NCI-H1694 treated with DMSO at 0.1 percent for 48 hours (cell line): ENCODE measurements at places on chromosomes 5 and 9.

GRCh38 chr9:126411225-126411947, 84.8 kb downstream of the MVB12B start:
- no peak for DNase-seq

DNA sequence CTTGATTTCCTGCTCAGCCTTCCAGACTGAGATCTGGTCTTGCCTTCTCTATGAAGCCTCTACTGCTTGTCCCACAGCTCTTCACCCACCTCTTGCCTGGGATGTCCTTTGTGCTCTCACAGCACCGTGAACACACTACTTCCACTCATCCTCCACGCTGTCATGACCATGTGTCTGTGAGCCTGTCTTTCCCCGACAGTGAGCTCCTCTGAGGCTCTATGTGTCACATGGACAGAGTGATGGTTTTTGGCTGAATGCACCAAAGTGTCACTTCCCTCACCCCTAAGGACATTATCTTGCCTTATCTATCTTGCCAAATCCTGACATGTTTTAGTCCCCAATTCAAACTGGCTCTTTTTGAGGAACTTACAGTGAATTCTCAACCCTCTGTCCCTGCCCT, 11.3 kb downstream of the PHYKPL start:
- no peak for DNase-seq

GRCh38 chr9:107481035-107481434, 8.5 kb downstream of the KLF4 start:
- peak; percentile 3 for DNase-seq

- no peak for DNase-seq
Observed at GRCh38 chr5:112581811-112582320, 155.8 kb upstream of the APC start.

DNA sequence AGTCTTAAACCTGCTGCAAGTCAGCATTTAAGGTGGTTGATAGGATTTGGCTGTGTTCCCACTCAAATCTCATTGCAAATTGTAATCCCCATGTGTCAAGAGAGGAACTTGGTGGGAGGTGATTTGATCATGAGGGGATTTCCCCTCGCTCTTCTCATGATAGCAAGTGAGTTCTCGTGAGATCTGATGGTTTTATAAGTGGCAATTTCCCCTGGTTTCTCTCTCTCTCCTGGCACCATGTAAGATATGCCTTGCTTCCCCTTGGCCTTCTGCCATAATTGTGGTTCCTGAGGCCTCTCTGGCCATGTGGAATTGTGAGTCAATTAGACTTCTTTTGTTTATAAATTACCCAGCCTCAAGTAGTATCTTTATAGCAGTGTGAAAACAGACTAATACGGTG, 84.3 kb upstream of the SMC2 start:
- DNase-seq: no peak

DNA sequence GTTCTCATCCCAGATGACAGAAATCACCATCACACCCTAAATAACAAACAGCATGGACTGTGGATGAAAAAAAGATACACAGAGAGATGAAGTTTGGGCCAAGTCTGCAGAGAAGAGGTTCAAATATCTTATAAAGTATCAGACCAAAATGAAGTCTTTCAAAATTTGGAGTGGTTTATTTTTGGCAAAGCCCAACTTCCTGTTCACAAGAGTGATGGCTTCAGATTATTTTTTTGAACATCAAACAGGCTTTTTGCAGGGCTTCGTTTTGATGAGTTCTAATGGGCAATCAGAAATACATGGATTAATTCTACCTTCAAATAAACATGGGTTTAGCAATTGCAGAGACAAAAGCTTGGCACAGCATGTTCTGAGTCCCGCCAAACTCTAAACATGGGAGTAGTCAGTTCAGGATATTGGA, 378.2 kb upstream of the RPS23 start:
- no peak for DNase-seq

GRCh38 chr5:172421020-172421419, 33.3 kb downstream of the SH3PXD2B start:
- DNase-seq: no peak

GRCh38 chr5:32254881-32255539, 57.7 kb downstream of the MTMR12 start:
- peak; percentile 96 for DNase-seq

- no peak for DNase-seq
Observed at GRCh38 chr9:99371376-99371775, 149.3 kb downstream of the SEC61B start.

DNA sequence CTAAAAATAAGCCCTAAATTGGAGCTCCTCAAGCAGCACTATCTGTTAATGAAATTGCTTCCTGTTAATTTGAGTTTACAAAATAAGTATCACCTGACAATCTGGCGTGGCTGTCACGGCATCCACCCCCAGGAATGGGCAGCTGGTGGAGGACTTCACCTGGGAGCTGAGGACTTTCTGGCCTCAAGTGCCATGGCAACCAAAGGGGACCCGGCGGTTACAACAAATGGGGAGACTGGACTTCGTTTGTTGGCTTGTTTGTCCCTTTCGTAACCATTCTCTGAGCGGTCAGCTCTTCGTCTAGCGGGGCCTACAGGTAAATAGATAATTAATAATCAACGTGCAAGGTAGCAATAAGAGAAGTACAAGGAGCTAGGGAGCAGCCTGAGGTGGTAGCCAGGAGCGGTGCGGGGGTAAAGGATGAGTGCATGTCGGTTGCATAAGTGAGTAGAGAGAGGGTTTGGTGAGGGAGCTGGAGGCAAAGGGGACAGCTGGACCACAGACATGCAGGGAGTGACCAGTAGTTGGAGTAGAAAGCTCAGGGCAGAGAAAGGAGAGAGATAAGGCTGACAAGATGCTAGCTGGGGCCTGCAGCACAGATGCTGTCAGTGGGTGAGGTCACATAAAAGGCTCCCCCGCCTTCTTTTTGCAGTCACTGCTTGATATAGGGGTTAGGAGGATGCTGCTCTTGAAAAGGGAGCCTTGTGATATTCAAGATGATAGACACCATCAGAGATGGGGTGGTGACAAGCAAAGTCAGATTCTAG, 62.5 kb downstream of the HSPA4 start:
- DNase-seq: no peak

DNA sequence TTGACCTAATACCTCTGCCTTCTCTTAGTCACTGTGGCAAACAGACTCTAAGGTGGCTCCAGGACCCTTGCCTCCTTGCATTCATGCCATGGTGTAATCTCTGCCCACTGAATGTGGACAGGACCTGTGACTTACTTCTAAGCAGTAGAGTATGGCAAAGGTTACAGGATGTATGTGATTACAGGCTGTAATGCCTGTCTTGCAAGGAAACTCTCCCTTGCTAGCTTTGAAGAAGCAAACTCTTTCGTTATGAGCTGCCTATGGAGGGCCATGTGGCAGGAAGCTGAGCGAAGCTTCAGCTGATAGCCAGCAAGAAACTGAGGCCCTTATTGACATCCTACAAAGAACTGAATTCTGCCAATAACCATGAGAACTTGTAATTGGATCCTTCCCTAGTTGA, 103.3 kb upstream of the HMHB1 start:
- DNase-seq: no peak

DNA sequence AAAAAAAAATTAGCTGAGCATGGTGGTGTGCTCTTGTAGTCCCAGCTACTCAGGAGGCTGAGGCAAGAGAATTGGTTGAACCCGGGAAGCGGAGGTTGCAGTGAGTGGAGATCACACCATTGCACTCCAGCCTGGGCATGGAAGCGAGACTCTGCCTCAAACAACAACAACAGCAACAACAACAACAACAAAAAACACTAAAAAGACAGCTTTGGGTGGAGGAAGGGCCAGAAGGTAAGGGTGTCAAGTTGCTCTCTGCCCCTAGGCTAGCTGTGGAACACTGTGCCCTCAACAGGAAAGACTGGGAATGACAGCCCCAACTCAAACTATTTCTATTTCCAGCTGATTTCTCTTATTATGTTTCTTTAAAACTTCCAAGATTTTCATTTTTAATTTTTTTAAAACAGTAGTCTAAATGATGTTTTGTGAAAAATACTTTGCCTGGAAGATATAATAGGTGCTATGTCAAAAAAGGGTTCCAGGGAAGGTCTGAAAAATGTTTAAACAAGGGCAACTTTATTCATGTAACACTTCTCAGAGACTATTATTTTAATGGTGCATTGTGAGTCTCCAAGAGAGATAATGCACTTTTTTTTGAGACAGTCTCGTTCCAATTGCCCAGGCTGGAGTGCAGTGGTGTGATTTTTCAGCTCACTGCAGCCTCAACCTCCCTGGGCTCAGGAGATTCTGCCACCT, 29.9 kb downstream of the CLINT1 start:
- no peak for DNase-seq

DNA sequence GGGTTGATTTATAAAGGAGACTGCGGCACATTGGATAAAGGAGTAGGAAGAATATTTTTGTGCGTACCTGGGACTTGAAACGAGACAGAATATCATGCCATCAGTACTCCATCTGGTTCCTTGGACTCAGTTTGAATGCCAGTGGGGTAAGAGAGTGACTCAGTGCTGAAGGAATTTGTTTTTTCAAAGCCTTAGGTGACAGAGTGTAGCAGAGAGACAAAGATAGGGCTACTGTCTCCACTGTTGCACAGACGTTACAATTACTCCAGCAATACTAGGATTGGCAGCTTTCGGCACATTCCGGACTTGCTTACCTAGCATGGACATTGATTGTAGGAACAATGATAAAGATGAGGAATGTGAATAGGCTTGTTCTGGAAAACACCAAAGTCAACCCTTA, 250.7 kb downstream of the KCTD16 start:
- no peak for DNase-seq

- DNase-seq: no peak
Observed at GRCh38 chr5:39072925-39073766, 1.1 kb downstream of the RICTOR start.

- DNase-seq: no peak
Observed at GRCh38 chr9:34961574-34962490, 3.7 kb downstream of the PHF24 start.

DNA sequence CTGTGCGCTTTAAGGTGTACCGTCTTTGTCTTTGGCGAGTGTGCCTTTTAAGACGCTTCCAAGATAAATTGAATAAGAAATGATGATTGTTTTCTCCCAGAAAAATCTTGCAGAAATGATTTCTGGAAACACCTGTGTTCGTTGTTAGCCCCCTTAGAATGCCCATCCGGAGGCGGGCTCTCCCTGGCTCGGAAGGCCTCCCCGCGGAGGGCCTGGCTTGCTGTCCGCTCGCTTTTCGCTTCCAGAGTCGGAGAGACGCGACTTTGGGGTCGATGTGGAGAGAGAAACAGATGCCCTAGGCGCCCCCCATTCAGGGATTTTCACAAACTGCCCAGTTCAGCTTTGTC, 23.9 kb downstream of the LECT2 start:
- no peak for DNase-seq

- peak; percentile 32 for DNase-seq
Observed at GRCh38 chr9:33170464-33171415, 3.6 kb upstream of the B4GALT1 start.

DNA sequence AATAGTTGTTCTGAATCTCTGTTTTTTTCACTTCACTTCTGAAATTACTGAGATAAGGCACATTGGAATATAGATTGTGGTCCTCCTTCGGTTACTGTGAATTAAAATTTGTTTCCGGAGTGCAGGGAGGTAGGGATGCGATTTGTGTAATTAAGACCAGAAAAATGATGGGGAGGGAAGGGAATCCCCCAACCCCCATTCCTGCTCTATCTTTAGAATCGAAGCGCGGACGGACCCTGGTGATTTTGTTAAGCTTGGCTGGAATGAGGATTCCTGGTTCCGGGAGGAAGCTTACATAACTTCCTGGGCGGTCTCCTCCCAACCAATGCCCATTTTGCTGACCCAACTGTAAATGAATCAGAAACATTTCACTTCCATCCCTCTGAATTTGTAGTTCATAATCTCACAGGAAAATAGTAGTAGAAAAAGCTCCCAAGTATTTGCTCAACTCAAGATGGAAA, 220.1 kb upstream of the MSX2 start:
- no peak for DNase-seq

DNA sequence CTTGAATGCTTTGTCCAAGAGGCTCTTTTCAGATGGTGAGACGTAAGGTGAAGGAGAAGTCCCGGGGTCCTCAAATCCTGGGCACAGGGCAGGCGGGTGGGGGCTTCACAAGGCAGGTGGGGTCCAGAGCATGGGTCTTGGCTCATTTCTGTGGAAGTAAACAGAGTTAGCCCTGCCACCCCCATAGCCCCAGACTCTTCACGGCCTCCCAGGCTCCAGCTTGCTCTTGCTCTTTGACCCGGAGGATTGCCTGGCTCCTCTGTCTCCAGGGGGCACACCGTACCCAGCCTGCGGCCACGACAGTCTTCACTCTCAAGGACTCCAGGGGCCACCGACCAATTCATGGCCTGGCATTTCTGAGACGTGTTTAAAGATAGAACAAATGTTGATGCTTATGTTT, 28.8 kb upstream of the POMT1 start:
- no peak for DNase-seq

GRCh38 chr9:129816501-129817435, 7.2 kb downstream of the TOR1A start:
- no peak for DNase-seq

DNA sequence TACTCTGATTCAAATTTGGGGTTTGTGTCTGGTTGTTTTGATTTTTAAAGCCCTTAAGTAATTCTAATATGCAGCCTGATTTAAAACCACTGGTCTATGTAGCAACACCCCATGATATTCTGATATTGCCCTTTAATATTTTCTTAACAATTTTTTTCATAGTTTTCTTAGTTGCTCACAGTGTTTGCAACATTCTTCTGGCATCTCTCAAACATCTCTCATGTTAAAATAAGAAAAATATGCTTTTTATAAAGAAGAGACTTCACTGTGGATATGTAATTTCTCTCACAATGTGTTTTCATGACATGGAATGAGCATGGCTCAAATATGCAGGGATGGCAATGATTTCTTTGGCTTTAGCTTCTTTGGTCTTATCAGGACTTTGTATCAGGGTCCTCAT, 183.7 kb downstream of the TAF11L14 start:
- DNase-seq: no peak

DNA sequence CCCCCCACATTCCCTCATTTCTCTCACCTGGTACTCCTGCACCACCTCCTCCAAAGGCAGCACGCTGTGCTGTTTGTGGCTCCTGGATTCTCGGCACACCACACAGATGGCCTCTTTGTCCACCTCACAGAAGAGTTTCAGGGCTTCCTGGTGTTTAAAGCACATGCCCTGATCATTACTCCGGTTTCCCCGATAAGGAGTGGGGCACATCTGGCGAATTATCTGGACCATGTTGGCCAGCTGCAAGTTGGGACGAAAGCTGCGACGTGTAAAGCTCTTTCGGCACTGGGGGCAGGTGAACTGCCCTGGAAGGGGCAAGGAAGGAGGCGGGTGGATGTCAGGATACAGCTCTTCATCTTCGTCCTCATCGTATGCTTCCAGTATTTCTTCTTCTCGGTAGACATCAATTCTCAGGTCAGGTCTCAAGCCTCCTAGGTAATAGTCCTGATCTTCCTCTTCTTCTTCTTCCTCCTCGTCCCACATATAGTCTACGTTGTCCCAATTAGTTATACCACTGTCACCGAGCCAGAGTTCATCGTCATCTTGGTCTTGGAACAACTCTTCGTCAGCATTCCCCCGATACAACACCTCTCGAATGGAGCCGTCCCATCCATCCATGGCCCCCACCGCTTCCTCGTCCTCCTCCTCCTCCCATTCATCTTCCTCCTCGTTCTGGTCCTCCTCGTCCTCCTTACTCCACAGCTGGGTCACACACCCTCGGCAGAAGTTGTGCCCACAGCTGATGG, 796 bp downstream of the TRIM52 start:
- no peak for DNase-seq
